ENCODE measurements at places on chromosomes 13 and 19.

GRCh38 chr19:33435706-33436359 lies 62.3 kb downstream of the CEBPG start:
- DNase-seq, result no peak

GRCh38 chr13:34038541-34039068 lies 220.7 kb downstream of the RFC3 start:
- DNase-seq, result no peak

GRCh38 chr13:50125304-50125553 lies 110.0 kb downstream of the KCNRG start:
- DNase-seq, result no peak

- DNase-seq, result no peak
Measured at GRCh38 chr13:60118696-60119400, 44.9 kb downstream of the DIAPH3 start.

- no peak for DNase-seq
Measured at GRCh38 chr19:14035706-14036105, 4.1 kb downstream of the IL27RA start.

GRCh38 chr13:101575581-101575980 lies 123.1 kb downstream of the ITGBL1 start:
- no peak for DNase-seq

DNA sequence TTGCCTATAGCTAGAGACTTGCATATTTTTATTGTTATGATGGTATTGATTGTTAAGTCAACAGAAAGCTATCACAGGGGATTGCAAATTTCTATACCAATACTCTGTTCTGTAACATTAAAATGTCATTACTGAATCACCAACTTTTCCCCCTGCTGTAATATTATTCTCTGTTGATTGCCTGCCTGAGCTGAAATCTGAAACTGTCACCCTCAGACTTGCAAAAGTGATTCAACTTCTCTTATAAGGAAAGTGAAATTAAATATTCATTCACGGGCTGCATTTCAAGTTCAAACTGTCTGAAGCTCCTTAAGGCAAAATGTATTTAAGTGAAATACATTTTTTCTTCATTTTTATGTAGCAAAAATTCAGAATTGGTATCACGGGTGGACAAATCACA lies 723.2 kb downstream of the PCDH9 start:
- no peak for DNase-seq

DNA sequence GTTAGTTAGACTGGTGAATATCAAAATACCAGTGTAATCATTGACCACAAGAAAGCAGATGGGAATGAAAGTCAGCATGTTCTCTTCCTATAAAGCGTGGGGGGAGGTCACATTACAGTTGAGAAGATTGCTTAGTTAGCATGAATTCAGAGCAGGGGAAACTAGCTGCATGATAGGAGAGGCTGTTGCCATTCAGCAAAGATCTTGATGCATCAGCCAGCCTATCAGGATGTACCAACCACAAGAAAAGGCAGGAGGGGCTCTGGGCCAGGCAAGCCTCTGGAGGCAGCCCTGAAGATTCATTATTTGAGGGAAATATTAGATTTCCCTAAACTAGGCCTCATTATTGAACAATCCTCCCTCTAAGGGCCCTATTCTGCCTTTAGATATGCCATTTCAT lies 5.0 kb upstream of the MTMR6 start:
- DNase-seq, result no peak

GRCh38 chr19:39917561-39918182 lies 16.8 kb downstream of the FCGBP start:
- DNase-seq, result no peak

- DNase-seq, result peak; percentile 38
Measured at GRCh38 chr13:94674609-94675348, 37.6 kb downstream of the SOX21 start.

DNA sequence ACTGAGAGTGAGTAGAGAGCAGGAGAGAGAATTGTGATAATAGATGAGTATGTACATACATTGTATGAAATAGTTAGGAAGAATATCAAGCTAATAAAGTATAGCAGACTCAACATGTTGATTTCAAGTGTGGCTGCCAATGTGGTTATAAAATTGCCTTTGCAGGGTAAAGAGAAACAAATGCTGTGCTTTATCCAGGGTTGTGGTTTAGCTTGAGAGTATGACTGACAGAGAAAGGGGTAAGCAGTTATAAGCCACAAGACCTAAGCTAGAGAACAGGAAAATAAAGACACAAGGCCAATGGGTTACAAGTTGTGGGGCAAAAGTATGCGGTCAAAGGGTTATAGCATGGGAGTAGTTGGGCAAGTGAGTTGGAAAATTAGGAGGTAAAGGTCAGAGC lies 1217.5 kb downstream of the DIAPH3 start:
- no peak for DNase-seq

DNA sequence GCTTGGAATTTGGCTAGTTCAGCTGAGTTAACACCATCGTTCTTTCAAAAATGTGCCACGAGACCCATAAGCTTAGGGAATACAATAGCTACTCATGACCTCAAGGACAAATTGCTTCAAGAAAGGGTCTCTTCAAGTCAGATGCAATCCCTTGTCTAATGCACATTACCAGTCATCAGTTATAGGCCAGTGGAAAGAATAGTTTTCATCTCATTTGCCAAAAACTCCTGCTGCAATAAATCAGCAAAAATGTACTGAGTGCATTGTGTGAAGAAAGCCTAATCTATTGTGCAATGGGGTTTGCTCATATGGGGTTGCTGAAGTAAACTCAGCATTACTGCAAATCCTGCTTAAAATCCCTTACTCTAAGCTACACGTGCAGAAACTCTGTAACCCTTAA lies 208.3 kb upstream of the NBEA start:
- DNase-seq, result no peak

DNA sequence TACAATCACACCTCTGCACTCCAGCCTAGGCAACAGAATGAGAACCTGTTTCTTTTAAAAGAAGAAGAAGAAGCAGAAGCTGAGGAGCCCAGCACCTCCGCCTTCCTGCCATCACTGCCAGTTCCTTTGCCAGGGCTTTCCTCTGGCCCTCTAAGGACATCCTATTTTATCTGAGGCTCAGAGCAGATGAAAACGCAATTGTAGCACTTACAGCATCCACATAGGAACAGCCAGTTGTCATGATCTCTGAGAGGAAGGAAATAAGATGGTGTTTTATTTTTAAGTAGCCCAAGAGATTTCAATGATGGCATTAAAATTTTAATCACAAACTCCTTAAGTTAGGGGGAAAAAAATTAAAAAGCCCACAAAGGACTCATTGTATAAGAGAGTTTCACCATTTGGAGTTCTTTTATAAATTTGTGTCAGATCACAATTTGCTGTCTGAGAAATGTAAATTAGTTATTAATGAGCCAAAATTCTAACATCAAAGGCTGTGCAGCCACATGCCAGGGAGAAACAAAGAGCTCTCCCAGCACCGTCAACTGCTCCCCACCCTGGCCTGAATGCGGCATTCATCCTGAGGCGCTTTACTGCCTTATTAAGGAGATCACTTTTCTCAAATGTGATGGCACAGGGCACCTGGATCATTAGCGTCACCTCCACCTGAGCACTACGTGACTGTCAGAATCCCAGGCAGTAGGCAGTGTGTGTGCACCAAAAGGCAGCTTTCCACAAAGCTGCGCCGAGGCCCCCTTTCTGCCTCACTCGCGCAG lies 393.0 kb downstream of the FOXO1 start:
- DNase-seq, result no peak

DNA sequence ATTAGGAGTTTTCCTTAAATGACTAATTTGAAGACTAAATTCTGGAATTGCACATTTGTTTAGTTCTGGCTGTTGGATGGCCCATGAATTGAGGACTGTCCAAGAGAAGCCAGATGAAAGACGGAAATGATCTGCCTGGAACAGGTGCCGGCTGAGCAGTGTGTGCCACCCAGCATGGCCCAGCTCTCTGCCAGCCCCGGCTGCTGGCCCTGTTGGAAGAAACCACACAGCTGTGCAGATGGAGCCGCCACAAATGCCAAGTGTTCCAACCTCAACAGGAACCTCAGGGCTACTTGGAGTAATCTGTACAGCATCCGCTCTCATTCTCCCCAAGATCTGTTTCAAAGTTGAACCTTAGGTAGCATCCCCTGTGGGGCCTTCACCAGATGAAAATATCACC lies 67.0 kb upstream of the STARD13 start:
- DNase-seq, result no peak

GRCh38 chr13:114097893-114098688 lies 34.3 kb downstream of the RASA3 start:
- DNase-seq, result no peak

DNA sequence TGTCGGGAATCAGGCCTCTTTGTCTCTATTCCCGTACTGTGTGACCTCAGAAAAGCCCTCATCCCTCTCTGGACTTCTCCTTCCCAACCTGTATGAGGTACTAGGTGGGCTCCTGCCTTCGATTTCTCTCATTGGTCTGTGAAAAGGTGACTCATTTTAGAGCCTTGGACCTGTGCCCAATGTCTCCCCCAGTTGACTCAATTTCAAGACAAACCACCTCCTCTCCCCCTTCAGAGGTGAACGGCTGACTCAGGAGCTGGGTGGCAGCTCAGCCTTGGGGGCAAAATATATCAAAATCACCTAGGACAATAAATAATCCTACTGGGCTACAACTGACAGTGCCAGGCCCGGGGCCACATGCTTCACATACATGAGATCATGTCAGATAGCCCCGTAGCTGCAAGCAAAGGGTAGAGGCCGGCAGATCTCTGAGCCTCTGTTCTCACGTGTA lies 630 bp downstream of the COQ8B start:
- peak; percentile 82 for DNase-seq

GRCh38 chr13:71590654-71591148 lies 276.3 kb downstream of the DACH1 start:
- no peak for DNase-seq

DNA sequence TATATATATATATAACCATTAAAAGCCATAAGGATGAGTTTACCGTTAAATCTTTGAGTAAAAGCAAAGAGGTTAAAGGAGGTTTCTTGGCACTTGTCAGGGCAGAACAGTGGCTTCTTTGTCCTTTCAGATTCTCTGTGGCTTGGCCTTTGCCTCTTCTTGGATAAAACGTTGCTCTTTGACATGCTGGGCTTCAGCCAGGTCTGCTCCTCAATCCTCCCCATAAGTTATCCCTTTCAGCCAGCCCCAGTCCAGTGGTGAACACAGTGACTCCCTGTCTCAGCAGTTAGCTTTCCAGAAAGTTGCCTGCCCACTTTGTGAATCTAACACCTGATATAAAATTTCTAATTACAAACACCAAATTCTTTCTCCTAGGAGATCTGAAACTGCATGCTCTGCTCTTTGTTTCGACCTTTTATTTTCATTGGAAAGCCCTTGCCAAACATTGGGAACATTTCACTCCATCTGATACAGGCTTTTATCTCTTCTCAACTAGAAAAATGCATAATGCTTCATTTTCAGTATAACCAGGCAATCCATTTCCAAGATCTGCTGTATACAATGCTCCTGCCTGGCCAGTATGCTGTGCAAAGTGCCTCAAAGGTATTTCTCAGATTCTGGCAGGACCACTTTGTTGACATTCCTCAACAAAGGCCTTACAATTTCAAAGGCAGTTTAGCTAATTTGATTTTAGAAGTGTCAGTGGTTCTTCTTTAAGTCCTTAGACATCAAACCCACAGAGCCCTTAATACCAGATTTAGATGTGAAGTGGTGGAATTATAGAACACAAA lies 16.2 kb upstream of the MED4 start:
- DNase-seq, result no peak

DNA sequence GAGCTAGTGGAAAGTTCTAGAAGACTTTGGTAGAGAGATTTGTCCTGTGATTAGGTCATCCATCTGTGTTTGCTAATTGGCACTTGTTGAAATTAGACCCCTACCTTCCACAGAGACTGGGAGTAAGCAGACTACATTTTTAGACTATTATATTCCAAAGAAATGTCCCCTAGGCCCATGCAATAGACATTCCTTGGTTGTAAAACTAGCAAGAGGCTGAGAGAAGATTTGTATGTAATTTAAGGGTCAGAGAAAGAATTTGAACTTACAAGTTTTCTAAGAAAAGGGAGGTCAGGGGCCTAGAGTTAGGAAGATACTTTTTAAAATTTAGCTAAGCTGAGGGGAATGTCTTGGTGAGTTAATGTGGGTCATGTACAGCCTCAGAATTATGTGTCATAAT lies 470.7 kb upstream of the SLITRK1 start:
- DNase-seq, result no peak

DNA sequence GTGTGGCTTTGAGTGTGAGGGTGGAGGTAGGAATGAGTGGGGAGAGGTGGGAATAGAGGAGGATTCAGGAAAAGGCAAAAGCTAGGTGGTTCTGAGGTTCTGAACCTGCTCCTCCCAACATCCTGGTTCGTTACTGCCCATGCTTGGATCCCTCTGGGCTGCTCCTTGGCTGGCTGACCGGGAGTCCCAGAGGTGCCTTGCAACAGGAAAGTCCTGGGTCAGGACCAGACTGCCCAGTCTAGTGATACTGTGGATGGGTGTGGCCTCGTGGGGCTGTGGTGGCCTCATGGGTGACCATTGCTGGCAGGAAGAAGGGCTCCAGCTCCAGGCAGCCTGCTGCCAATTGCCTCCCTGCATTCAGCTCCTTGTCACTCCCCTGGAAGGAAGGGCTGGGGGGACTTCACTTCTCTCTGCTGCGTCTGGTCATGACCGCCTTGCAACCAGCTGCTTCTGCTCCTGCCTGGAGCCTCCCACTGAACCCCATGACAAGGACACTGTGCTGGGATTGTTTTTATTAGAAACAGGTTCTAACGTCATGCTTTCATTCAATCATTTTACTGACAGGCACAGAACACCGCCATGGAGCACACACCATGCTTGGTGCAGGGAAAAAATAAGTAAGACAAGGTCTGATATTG lies 61.5 kb upstream of the UBL3 start:
- no peak for DNase-seq

- DNase-seq, result no peak
Measured at GRCh38 chr13:112716841-112717520, 27.1 kb downstream of the ATP11A start.

DNA sequence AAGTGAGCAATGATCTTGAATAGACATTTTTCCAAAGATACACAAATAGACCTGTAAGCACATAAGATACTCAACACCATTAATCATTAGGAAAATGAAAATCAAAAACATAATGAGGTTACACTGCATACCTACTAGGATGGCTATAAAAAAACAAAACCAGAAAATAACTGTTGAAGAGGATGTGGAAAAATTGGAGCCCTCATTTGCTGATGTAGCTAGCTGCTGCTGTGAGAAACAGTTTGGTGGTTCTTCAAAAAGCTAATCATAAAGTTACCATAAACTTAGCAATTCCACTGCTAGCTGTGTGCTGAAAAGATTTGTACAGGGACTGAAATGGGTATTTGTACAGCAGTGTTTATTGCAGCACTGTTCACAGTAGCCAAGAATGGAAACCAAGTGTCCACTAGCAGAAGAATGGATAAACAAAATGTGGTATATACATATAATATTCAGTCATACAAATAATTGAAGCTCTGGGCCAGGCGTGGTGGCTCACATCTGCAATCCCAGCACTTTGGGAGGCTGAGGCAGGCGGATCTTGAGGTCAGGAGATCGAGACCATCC lies 46.2 kb downstream of the PDS5B start:
- no peak for DNase-seq

- DNase-seq, result no peak
Measured at GRCh38 chr19:2883686-2884439, 16.7 kb downstream of the ZNF556 start.

GRCh38 chr13:92461831-92462230 lies 764.8 kb upstream of the GPC6 start:
- no peak for DNase-seq
